IMR-90 (cell line): ENCODE measurements at places on chromosomes 3 and 15. TPM values are rescaled to one million over a fixed set of nuclear protein-coding genes. Genes with fewer than 3 reads are reported as not detected.
A peak's percentile ranks its signal among the peaks of the same experiment; 100 is the strongest.

DNA sequence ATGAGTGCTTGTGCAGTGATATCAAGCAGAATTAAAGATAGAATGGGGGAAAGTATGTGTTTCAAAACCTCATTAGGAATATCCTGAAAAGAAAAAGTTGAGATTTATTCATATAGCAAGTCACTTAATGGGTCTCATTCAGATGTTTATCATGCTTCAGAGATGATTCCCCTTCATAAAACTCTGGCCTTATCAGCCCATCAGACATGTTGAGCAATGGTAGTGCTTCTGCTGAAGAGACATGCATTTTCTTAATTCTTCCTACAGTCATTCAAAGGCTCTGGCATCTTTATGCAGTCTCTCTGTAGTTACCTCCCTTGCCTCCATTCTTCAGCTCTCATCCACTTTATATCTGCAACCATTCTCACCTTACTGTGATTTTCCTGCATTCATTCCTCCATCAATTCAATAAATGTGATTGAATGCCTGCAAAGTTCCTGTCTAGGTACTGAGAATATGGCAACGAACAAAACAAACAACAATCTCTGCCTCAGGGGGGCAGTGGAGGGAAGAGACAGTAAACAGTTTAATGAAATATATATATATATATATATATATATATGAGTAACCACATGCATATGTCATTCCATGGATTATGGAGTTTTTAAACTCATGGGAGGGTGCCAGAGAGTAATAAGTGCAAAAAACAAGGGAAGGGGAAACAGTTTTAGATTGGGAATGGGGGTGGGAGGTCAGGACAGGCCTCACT lies 138.5 kb downstream of the NECTIN3 start:
- DNase-seq, result peak; percentile 76

GRCh38 chr15:63104727-63105126 lies 16.9 kb upstream of the LACTB start:
- peak; percentile 53 for DNase-seq

DNA sequence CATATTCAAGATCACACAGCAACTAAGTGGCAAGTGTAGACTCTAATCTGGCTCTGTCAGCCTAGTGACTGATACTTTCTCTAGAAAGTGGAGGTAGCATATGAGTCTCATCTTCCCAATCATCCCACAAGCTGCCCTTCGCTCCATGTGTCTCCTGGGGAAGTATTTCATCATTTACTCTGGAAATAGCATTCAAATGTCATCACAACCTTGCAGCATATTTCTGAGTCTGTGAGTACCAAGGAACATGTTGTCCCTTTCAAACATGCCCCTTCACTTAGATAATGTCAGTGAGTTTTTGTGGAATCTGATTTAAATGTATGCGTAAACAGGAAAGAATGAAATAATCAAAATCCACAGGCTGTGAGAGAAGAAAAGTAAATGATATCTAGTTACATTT lies 322.9 kb downstream of the SLC9A9 start:
- DNase-seq, result peak; percentile 1

The SEMA6D gene
- 17.4 and 18.3 TPM in 2 replicates for total RNA-seq

The LDHAL6B gene
- not detected in 2 replicates for total RNA-seq

The ZDHHC19 gene
- not detected in 2 replicates for total RNA-seq

The FBXL22 gene
- 0.28 and 0.36 TPM in 2 replicates for total RNA-seq
